ENCODE measurements at places on chromosomes 6 and 20.

DNA sequence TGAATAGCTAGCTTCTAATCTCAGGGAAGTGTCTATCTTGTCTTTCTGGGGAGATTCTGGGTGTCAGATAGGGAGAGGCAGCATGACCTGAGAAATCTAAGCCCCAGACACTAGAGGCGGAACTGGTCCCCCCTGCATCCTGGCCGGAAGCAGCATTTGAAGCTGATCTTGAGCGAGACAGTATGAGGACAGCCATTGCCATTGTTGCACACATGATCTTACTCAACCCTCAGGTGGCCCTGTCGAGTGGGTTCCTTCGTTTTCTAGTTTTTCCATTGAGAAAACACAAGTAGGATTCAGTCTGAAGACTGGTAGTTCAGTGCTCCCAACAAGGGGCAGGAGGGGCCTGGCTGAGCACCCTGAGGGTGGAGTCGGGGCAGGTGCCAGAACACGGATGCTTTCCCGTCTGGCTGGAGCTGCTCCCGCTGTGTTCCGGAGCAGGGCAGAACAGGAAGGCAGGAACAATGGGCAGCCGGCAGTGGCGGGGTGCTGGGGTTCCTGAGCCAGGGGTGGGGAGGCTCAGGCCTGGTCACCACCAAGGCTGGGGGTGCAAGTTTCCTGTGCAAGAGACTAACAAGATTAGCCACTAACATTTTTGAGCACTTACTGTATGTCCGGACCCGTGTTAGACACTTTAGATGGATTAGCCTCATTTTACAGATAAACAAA lies 7.9 kb upstream of the SDCBP2 start:
- DNase-seq = no peak

DNA sequence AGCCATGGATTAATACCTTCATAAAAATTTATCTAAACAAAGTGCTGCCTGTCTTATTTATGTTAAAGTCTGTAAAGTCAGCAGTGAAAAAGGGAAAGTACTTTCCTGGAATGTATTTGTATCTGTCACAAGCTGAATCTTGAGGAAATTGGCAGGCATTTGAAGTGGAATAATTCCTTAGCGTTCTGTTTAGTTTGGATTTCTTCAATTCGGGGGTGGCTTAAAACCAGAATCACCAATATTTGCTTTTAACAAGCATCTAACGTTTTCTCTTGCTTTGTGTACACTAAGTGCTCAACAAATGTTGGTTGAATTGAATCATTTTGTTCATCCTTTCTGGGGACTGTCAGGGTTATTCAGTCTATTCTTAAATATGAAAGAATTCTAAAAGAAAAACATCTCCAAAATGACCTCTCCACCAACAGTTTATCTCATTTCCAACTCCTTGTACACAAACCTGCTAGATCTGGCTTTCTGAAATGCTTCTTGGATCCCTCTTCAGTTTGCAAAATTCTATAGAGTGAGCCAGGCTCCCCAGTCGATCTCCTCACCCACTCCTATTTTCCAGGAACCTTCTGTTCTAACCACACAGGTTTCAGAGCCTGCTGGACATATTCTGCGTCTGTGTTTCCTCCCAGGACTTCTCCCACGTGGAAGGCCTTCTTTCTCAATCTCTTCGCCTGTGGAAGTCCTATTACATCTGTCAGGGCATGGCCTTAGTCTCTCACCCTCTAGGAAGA lies 2.0 kb upstream of the NPEPL1 start:
- DNase-seq = no peak

DNA sequence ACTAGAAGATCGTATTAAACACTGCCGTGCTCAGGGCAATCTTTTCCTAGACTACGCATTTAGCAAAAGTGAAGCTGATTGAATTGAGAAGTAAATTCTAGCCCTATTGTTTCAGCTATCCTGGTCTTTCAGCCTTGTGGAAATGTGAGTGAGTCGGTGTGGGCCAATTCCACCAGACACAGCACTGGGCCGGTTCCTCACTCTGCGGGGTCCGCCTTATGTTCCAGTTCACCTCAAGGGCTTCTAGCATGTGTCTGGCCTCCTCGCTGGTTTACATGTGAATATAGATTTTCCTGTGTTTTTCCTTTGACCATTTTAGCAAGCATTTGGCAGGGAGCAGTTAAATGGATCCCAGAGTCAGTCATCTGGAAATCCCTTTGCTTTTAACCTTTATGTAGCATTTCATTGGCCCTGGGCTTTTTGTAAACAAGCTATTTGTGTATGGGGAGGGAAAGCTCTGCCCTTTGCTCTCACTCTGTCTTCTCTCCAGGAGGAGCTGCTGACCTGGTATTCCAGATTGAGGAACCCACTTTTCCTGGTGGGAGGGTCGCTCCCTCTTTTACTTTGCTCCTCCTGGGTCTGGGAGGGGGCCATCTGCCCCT lies 12.4 kb upstream of the GTSF1L start:
- no peak for DNase-seq

DNA sequence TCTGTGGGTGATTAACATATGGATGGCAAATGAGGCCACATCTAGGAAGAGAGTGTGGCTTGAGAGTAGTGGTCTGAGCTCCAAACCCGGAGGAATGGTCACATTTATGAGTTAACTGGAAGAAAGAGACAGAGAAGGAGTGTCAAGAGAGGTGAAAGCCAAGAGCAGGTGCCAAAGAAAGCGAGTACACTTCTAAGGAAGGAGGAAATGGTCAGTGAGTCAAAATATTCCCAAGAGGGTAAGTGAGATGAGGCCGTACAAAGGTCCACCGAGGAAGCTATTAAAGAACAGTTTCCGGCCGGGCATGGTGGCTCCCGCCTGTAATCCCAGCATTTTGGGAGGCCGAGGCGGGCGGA lies 104.5 kb upstream of the RNF24 start:
- DNase-seq = no peak

GRCh38 chr6:14016432-14016831 lies 91.7 kb downstream of the RNF182 start:
- DNase-seq = no peak

- peak; percentile 2 for DNase-seq
Measured at GRCh38 chr6:57267586-57268293, 45.6 kb upstream of the RAB23 start.

GRCh38 chr6:137737836-137738596 lies 129.0 kb upstream of the TNFAIP3 start:
- no peak for DNase-seq

- DNase-seq = no peak
Measured at GRCh38 chr6:115667478-115668026, 393.1 kb downstream of the FRK start.

DNA sequence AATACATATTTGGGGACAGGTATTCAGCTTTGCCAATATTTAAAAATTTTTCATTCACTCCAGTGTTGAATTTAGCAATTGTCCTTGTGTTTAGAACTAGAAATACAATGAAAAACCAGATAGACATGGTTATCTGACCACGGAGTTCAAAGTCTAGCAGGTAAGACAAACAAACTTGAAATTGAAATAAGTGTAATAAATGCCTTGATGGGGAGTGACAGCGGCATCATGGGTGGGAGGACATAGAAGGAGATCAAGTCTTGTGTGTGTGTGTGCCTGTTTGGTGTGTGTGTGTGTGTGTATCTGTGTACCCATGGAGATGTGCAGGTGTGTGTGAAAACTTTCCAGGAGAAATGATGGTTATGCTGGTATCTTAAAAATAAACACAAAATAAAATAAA lies 750.0 kb upstream of the CITED2 start:
- no peak for DNase-seq

DNA sequence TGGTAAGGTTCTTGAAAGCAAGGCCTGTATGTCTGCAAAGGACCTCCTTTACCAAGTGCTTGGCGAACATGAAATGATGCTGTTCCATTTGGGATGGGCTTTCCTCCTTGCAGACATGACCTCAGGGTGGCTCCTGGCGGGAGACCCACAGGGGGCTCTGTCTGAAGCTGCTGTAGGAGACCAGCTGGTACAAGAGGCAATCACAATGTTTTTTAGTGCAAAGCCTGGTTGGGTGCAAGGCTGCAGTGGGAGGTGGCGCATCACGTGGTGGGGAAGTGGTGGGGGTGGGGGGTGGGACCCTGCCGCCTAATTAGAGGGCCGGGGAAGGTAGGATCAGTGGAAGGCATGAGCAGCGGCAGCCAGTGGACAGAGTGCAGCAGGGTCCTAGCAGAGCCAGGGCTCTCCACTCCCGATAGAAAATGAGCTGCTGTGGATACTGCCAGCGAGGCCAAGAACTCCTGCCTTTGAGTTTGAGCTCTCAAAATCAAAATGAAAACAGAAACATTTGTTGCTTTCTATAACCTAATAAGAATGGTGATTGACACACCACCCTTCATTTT lies 9.1 kb upstream of the ARMC2 start:
- DNase-seq = no peak

GRCh38 chr20:10313701-10314100 lies 95.1 kb downstream of the SNAP25 start:
- no peak for DNase-seq

DNA sequence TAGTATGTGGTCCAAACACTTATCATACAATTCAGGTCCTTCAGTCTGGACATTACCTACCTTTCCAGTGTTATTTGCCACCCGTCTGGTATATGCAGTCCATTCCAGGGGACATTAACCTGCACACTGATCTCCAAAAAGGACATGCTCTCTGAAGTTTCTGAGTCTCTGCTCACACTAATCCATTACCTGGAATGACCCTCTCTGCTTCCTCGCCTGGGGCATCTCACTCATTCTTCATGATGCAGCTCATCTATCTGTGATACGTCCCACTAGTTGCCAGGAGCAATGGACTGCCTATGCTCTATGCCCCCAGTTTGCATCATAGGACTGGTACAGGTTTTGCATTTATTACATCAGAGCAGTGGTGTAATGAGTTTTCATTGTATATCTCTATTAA lies 5.9 kb upstream of the TUBB2B start:
- no peak for DNase-seq

Data from naive thymus-derived CD4-positive, alpha-beta T cell (primary cell).